ENCODE measurements at places on chromosomes 4 and X.

DNA sequence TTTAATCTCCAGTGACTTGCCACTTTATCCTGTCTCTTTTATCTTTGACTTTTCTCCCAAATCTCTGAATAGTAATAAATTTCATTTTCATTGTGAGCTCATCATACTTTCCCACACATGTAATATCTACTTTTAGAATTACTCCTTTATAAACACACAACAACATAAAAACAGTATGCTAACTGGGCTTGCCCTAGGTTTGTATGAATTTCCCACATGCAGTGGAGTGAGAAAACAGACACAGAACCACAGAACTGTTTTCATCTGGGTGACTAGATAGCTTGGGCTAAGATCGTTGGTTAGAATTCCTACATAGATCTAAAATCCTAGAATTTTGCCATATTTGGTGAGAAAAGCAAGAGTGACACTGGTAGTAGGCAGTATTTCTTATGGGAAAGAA is 409.5 kb downstream of the SPRY1 start:
- DNase-seq = no peak

DNA sequence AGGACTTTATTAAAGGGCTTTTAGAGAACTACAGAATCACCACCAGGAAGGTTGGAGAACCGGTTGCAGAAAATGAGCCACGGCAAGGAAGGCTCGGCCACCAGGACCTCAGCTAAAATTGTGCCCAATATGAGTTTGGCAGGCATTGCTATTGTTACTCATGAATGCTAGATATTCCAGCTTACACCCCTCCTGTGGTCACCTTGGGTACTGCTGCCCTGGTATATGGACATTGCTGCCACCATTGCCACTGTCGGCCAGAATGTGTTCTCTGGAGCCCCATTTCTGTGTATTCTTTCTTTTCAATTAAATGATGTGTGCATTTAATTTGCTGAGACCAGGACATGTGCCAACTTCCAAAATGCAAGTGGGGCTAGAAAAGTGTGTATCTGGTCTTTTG is 626.7 kb upstream of the BOD1L1 start:
- DNase-seq = peak; percentile 60

DNA sequence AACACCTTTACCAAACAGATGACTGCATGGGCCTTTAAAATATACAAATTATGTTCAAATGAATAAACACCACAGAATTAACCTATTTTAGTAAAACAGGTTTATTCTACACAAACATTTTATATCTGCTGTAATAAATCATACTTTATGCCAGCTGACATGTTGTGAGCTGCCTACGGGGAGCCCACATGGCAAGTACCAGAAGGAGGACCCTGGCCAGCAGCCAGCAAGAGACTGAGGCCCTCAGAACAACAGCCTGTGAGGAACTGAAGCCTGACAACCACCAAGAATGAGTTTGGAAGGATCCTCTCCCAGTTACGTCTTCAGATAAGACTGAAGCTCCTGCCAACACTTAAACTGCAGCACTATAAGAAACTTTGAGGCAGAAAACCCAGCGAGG is 377.0 kb downstream of the PDGFC start:
- peak; percentile 79 for DNase-seq

DNA sequence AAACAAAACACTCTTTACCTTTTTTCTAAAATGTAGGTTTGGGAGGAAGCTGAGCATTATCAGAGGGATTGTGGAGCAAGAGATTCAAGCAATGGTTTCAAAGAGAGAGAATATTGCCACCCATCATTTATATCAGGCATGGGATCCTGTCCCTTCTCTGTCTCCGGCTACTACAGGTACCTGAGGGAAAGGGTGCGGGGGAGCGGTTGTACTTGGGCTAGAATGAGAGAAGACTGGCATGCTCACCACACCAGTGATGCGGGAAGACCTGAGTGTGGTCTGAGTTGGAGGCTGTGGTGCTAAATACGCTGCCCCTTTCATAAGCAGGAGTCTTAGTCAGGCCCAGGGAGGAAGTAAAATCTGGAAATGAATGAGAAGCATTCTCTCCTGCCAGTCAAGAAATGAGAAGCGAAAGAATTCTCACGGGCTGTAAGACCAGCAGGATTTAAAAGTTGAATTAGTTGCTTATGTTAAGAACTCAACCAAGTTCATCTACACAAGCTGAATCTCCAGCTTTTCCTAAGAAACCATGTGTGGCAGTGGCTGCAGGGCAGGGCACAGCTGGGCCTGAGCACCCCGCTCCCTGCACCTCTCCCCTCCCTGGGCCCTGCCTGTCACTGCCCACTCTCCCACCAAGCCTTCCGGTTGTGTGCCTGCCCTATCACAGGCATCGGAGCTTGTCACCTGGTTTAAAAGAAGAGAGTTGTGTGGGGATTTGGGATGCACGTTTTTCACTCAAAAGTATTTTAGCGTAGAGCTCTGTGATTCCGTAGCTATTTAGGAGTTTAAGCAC is 24.8 kb upstream of the MSANTD1 start:
- DNase-seq = no peak

- no peak for DNase-seq
Measured at GRCh38 chr4:15765910-15766697, 12.0 kb upstream of the CD38 start.

DNA sequence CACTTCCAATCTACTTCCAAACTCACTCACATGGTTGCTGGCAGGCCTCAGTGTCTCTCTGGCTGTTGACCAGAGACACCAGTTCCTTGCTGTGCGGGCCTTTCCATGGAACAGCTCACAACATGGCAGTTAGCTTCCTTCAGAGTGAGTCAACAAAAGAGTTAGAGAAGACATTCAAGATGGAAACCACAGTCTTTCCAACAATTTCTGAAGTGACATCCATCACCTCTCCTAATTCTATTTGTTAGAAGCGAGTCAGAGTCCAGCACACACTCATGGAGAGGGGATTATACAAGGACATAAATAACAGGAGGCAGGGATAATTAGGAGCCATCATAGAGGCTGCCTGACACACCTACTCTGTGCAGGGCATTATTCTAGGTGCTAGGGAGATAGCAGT is 62.5 kb upstream of the TMEM164 start:
- peak; percentile 51 for DNase-seq

GRCh38 chrX:118534716-118535493 is 39.3 kb downstream of the DOCK11 start:
- DNase-seq = peak; percentile 72

DNA sequence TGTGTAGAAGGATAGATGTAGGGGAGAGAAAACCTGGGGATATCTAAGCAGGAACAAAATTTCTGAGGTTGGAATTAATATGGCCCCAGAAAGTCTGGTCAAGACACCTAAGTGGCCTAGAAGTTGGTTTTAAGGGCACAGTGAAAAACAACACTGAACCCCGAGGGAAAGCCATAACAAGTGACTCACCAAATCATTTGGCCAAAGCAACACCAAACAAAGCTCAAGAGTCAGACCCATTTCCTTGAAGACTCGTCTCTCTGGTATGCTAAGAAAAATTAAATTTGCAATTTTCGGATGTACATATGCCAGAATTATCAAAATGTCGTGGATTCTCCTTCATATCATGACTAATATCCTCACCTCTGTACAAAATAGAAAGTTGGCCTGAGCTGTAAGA is 162.9 kb downstream of the SMIM20 start:
- DNase-seq = no peak

- DNase-seq = no peak
Measured at GRCh38 chr4:20426028-20426427, 174.3 kb downstream of the SLIT2 start.

DNA sequence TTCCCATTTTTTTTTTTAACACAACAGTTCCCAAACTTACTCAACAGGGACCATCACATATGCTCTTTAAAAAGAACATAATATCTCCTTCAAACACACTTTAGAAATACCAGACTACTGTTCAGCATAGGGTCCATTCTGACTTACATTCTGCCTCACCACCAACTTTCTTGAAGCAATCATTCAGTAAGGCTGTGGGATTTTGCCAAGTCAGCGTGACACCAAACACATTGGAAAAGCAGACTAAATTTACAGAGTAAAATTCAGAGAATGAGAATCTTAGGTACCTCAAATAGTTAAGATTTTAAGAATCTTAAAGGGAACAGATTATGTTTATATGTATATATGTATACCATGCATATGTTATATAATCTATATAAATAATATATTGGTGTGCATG is 7.2 kb upstream of the PUDP start:
- DNase-seq = no peak

- DNase-seq = no peak
Measured at GRCh38 chr4:40357738-40358137, 22.6 kb downstream of the CHRNA9 start.

DNA sequence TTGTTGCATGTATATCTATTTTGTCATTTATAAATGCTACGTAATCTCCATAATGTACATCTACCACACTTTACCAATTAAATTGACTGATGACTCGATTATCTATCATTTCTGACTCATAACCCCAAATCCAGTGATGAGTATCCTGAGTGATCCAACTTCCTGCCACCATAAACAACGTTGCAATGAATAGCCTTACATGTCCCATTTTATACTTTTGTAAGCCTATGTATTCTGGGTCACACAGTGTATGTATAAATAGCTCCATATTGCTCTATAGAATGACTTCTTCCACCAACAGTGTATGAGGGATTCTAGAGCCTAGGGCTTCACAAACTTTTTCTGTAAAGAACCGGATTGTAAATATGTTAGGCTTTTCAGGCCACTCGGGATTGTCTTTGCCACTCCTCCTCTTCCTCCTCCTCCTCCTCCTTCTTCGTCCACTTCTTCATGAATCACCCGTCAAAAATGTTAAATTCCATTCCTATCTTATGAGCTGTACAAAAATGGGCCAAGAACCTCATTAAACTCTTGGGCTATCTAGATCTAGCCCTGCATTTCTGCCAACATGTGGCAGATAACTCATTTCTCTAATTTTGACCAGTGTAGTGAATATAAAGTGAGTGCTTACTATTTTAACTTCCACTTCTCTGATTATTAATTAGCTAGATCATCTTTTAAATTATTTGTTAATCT is 672.2 kb upstream of the AMOT start:
- peak; percentile 24 for DNase-seq

GRCh38 chr4:77843628-77844027 is 19.0 kb upstream of the MRPL1 start:
- no peak for DNase-seq

DNA sequence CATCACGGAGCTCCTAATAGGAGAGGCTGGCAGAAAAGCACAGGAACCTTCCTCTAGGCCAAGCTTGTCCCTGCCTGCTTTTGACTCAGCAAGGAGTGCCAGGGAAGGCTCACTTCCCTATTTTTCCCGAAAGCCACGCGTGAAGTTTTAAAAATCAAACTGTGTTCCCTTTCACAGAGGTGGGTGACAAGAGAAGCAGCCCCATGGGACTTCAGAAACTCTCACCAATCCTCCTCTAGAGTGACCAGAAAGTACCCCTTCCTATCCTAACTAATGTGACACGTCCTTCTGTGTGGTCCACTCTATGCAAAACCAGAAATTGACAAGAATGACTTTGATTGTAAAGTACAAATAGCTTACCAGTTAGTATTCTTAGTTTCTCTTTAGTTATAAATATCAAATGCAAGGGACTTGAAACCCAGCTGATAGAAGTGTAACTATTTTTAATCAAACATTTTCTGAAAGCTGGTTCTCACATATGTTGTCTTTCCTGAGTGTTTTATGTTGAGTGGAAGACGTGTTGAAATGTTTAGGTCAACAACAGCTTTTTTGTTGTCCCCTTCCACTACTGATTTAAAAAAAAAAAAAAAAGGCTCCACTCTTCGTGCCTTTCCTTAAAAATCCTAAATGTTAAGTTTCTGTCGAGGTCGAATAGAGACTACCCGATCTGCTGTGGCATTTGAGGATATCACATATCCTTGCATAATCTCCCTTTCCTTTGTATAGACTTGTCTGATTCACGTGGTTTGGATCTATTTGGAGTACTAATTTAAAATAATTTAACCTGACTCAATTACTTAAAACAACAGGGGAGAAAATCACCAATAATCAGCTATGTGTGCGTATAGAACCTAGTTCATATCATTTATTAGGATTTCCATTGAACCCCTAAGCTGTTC is 42.1 kb downstream of the NFKB1 start:
- no peak for DNase-seq

DNA sequence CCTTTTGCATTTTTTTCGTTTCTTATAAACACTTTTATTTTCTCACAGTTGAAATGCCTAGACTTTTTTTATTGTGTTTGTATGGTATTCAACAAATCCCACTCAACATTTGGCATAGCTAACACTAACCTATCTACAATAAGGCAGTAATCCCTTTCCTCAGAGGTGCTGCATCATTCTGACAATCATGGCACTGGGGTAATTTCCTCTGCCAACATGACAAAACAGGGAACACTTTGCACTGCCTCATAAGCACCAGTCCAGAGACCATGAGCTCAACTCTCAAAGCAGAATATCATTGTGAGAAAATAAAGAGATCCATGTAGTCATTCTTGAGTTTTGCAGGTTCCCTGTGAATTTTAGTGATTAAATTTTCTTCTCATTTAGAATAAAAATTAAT is 183.8 kb upstream of the INTU start:
- DNase-seq = no peak

DNA sequence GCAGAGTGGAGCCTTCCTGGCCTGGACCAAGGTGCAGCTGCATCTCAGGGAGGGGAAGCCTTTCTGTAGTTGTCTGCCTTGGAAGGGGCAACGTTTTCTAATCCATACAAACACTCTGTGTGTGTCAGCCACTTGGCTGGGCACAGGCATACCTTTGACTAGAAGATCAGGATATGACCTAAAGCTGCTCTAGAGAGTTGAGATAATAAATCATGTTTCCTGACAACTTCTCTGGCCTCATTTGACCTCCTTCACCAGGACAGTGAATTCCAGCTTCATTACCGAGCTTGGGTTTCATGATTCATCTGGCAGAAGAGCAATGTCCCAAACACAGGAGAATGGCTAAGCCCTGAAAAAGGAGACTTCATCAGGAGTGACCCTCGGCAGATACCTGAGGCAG is 89.6 kb upstream of the KIT start:
- DNase-seq = peak; percentile 55

DNA sequence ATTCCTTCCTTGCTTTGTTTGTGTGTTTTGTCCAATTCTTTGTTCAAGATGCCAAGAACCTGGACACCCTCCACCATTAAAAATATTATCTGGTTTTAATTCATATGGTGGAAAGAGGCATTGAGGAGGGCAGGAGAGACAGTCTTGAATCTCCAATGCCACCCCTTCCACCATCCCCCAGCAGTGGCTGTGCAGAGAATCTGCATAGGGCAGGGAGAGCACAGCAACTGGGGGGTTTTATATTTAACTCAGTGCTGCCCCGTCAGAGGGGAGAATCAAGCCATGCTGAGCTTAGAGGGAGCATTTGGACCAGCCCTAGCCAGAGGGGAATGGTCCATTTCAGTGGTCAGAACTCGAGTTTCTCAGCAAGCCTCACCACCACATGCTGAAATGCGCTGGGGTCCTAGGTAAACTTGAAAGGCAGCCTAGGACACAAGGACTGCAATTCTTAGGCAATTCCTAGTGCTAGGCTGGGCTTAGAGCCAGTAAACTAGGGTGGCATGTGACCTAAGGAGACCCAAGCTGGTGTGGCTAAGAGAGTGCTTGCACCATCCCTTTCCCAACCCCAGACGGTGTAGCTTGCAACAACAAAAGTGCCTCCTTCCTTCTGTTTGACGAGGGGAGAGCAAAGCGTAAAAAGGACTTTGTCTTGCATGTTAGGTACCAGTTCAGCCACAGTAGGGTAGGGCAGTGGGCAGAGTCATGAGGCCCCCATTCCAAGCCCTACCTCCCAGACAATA is 34.2 kb downstream of the CCDC158 start:
- no peak for DNase-seq
